ENCODE measurements at places on chromosomes 3 and 15.

GRCh38 chr3:43194069-43194468 lies 88.2 kb upstream of the POMGNT2 start:
- no peak for DNase-seq

DNA sequence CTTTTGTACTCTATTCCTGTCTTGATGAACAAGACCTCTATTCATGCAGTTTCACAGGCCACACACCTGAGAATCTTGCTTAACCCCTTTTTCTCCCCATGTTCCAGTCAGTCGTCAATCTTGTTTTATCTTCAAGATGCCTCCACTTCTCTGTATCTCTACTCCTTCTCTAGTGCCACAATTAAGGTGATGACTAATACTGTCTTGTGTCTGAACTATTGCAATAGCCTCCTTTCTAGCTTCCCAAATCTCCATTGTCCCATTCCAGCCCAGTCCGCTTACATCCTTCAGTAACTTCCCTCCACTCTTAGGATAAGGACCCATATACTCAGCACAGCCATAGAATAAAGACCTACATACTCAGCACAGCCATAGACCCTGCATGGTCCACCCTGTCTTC lies 24.7 kb downstream of the CHST14 start:
- DNase-seq, result no peak

DNA sequence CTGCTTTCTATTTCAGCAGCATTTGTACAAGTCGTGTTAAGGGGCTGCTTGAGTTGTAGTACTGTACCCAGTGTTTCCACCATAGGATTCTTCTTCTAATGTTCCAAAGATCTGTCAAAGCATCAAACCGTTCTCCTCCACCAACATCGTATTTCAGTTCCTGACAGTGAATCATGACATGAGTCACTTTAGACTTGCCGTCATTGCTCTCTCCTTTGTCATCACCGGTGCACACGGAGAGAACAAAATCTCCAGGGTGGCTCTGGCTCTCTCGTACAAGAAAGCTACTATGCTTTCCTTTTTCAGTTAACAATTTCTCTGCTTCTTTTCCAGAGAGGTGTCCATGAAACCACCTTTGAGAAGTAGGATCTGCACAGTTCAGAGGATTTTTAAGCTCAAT lies 270.9 kb upstream of the CCDC54 start:
- no peak for DNase-seq

DNA sequence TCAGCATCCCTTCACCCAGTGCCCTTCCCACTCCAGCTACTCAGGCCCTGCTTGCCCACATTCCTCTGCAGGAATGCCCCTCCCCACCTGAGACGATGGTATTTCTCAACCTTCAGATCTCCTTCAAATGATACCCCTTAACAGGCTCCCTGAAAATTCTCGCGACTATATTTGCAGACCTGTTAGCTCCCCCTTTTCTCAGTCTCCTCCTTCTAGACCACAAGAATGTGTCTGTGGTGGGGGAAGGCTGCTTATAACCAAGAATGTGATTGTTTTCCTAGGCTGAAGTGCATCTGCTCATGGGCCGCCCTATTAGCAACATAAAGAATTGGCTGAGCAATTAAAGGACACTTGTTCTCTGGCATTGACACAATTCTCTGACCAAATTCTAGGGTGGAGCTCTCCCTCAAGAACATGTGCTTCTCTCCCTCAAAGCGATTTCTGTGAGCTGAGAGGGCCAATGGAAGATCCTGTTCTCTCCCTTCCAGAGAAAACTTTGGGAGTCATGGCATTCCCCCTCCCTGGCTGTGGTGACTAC lies 19.1 kb upstream of the LIMD1 start:
- DNase-seq, result no peak

DNA sequence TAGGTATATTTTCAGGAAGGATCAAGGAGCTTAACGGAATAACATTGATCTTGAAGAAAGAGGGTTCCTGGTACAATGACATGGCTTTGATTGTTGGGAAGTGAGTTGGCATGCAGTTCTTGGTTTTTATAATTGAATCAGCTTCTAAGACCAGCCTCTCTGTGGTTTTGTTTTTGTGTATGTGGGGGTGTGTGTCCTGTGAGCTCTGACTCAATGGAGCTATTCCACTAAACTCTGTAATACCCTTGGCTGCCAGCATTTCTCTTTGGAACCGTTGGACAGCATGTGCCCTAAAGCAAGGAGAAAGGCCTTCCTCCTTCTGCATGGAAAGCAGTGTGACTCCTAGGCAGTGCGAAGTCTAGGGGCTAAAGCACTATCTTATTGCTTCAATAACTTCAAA lies 124.8 kb downstream of the EDEM1 start:
- no peak for DNase-seq

DNA sequence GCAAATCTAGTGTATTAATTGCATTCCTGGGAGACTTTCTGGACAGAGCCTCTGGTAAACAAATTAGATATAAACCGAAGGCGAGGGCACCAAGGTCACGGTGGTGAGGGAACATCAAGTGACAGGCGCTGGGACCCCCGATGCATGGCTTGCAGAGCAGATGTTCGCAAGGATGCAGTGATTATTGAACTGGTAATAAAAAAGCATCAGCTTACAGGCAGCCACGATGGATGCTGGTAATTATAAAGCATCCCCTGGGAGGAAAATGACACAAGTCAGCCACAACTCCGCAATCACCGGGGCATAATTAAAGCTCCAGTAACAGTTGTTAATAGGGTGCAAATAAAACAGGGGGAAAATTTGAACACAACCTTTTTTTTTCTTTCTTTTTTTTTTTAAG lies 231.1 kb upstream of the DPH6 start:
- DNase-seq, result no peak

DNA sequence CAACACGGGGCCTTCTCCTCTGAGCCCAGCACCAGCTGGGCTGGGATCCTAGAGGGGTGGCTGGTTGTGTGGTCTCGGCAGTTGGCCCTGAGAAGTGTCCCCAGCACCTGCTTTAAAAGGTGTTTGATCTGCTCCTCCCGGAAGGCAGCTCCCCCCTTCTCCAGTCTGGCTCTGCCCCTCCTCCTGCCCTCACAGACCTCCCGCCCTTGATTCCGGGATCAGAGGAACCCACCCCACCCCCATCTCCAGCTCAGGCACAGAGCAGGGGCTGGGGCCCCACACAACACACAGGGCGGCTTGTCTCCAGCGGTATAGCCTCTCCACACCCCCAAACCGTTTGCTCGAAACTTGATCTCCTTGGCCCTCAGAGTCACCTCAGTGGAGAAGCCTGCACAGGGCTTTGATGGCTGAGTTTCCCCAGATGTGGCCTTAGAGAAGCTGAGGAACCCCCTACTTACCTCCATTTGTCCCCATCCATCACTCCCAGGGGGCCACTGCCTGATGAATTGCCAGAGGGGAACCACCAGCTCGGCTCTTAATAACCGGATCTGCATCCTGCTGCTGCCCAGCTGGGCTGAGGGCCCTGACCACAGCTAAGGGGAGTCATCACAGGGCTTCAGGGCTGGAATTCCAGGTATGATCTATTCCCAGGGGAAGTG lies 6.4 kb upstream of the STRA6 start:
- DNase-seq, result peak; percentile 21

GRCh38 chr3:133992381-133992780 lies 37.3 kb downstream of the SLCO2A1 start:
- DNase-seq, result no peak

DNA sequence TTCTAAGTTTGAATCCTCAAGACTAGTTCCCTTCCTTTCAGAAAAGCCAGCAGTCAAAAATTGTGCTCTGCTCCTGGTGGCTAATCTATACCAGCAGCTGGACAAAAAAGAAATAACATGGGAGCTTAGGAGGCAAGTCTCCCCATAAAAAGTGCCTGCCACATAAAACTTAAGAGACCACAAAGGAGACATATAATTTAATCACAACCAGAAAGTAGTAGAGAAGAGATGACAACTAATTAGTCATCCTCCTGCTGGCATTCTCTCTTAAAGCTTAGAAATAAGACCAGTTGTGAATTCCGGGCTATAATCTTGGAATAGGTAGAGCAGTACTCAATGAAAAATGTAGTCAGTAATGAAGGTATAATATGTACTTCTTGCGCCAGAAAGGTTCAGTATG lies 20.2 kb upstream of the IMPG2 start:
- no peak for DNase-seq

GRCh38 chr3:31225923-31226322 lies 306.8 kb upstream of the STT3B start:
- DNase-seq, result no peak

DNA sequence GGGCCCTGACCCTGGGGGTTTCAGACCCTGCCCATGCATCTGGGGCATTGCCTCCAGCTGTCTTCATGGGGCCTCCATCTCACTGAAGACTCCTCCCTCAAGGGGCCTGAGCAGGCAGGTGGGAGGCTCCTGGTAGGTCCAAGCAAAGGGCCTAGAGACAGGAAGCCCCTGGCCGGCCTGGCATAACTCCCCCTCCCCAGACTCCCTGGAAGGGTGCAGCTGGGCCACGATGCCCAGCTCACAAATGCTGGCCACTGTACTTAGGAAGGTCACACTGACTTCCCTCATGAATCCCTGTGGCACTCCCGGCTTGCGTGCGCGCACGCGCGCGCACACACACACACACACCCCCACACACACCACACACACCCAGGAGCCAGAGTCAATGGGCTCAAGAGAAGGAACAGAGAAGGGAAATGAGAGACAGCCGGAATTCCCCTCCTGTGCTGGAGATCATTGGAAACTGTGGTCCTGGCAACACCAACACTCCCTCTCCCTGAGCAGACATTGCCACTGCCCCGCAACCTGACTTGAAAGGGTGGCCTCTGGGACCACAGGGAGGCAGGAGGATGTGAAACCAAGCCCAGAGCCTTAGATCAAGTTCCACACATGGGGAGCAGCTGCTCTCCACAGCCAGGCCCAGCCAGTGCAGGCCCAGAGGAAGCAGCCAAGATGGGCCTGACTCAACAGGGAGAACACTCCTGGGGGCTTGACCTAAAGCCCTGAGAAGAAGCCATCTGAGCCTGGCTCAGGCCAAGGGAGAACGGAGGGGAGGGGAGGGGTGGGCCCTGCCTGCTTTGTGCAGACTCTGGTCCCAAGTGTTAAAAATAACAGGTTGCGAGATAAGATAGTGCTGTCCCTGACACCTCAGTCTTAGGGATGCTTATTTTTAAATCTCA lies 69.7 kb downstream of the SCN5A start:
- DNase-seq, result no peak

- no peak for DNase-seq
These were observed 260.5 kb upstream of the TLE3 start for GRCh38 chr15:70358011-70358819.

DNA sequence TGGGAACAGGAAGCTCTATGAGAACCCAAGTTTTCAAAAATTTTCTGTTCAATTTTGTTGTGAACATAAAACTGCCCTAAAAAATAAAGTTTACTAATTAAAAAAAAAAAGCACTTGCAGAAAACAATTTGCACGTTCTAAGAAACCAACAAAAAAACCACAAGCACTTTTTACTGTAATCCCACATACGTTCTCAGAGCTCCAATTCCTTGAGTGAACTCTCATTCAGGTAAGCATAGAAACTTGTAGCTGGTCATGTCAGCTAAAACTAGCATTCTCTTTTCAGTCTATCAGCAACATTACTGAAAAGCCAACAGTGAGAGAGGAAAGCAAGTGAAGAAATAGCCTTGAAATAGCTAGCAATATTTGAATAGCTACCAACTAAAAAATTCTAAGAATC lies 11.5 kb upstream of the TMF1 start:
- no peak for DNase-seq

DNA sequence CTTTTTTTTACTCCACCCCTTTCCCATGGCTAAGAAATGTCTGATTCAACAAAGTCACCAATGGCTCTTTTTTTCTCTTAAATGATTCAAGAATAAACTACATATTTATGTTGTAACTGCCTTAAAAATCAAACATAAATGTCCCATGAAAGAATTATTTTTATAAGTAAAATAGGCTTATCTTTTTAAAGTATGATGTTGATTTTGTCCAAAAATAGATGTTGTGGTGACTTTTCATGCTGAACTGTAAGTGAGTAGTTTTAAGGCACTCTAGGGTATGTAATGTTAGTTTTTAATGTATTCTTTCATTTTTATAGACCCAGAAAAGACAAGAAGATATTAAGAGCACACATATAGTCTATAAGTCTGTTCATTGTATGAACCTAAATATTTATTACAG lies 594.9 kb downstream of the NLGN1 start:
- DNase-seq, result no peak

DNA sequence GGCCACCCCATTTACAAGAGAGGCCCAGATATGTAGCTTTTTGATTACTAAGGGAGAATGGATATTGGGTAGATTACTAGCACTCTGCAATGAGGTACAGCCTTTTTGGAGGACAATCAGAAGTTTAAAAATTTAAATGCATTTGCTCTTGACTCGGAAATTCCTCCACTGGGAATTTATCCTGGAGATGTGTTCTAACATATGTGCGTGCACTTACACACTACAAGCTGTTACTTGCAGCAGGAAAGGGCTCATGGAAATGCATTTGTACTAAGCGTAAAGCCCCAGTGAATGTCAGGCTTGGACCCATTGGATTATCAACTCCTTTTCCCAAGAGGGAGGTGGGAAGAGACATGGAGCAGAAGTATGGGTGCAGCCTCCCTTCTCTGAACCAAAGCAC lies 7.8 kb upstream of the POMGNT2 start:
- no peak for DNase-seq

DNA sequence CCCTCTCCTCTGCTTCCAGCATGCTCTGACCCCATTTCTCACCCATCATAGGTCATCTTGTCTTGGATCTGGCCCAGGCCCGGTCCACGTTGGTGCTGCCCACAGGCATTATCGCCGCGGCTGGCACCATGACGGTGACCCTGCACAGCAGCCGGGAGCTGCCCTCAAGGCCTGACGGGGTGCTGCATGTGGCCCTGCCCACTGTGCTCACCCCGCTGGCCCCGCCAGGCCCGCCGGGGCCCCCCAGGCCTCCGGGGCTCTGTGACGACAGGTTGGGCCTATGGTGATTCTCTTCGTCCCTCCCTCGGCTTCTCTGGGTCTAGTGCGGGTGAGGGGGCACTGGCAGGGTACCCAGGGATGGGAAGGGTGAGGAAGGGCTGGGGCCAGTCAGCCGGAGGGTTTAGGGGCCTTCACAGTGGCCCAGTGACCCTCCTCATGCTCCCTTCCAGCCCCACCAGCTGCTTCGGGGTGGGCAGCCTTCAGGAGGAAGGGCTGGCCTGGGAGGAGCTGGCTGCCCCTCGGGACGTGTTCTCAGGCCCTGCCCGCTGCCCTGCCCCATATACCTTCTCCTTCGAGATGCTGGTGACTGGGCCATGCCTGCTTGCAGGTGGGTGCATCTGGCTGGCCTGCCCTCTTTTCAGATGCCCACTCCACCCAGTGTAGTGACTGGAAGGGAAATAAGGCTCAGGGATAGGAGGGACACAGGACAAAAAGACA lies 3.9 kb downstream of the VWA5B2 start:
- DNase-seq, result no peak
